Spinal cord (tissue), 10 donors: ENCODE measurements at places on chromosomes 7 and 10. TPM values are rescaled to one million over a fixed set of nuclear protein-coding genes. Genes with fewer than 3 reads are reported as not detected.

- DNase-seq, result no peak
Measured at GRCh38 chr7:142352543-142352942, 94.7 kb upstream of the PRSS58 start.

DNA sequence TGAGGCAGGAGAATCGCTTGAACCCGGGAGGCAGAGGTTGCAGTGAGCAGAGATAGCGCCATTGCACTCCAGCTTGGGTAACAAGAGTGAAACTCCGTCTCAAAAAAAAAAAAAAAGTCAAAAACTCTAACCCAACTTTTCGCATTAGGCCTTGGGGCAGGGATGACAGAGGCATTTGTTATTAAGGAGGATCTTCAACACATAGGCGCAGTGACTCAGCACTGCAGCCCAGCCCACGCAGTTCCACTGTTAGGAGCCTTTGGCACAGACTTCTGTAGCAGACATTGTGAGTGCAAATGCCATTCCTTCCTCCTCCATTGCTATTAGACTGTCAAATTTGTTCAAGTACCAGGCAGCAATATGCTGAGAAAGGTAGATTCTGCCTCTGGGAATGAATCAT is 43.1 kb upstream of the KLHL7 start:
- DNase-seq, result no peak

DNA sequence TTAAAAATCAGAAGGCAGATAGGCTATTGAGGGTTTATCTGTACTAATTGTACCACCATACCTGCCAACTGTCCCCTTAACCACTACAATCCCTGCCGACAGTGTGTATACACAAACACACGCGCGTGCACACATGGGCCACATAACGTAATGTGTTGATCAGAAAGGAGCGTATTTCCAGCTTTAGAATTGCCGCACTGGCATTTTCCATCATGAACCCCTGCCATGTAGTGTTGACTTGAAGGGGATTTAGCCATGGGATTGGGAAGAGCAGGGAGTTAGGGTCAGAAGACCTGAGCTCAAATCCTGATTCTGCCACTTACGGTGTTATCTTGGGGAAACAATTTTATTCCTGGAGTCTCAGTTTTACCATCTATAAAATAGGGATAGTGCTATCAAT is 158.9 kb downstream of the TCF7L2 start:
- DNase-seq, result no peak

The ZNF727 gene
- 1.5 TPM for total RNA-seq

The ARMH3 gene
- total RNA-seq, result 21.1 TPM

The DNAJC9 gene
- total RNA-seq, result 35.8 TPM

The CYP26A1 gene
- total RNA-seq, result 0.20 TPM
